ENCODE measurements at places on chromosomes 12 and 14.

DNA sequence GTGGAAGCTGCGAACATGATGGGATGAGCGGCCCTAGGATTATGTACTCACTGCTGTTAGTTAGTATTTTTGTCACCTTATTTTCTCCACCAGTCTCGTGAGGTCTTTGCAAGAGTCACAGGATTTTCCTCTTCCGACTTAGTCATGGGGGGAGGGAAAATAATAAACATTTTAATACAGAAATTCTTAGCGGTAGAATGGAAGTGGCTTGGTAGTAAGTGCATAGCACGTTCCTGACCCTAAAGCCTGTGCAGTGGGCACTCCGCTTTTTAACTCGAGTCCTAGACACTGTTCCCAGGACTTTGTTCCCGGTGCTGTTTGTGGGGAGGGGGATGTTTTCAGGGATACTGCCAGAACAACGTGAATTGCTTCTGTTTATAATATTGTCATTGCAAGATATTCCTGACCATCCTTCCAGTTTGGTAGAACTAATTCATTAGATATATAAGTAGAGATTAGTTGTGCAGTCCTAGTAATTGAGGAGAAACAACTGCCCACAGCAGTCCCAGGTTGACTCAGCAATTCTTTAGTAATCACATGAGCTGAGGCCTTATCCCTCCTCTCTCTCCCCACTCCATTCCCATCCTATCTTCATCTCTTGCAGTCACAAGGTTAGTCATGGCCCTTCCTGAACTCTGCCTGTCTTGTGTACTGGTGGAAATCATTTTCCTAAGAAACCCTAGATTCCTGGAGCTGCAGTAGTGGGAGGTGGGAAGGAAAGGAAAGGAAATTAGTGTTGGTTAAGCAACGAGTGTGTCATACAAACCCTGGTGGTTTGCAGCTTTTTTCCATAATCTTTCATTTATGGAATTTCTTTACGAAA, 799 bp downstream of the SLC38A6 start:
- DNase-seq: no peak

DNA sequence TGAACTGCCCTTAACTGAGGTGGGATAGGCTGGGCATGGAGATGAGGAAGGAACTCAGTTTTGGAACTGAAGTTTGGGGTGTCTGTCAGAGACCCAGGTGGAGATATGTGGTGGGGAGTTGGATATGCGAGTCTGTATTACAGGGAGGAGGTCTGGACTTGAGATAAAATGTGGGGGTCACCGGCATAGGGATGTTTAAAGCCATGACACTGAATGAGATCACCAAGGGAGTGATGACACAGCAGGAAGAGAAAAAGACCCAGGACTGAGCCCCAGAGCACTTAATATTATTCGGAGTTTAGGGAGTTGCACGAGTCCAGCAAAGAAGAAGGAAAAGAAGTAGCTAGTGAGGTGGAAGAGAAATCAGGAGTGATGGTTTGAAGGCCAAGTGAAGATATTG, 4.0 kb upstream of the OASL start:
- no peak for DNase-seq

DNA sequence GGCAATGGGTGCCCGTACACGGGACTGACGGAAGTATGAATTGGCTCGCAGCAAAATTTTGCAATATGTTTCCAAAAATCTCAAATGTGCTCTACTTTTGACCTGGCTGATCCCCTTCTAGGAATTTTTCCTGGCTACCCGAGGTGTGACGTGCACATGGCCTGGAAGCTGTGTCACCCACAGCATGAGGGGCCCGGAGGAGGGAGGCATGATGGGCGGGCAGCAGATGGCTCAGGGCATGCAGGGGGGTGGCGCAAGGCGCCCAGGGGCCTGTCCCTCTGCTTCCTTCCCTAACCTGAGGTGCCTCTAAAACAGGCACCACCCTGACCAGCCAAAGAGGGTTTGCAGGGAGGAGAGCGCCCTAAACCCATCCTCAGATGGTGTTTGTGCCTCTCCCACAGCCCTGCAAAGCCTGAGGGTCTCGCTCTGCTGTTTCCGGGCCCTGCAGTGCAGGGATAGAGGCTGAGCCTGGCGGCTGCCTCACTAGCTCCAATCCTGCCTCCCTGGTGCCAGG, 6.7 kb downstream of the GPR132 start:
- DNase-seq: peak; percentile 28

- DNase-seq: no peak
Observed at GRCh38 chr12:66403746-66404145, 101.5 kb downstream of the HELB start.

DNA sequence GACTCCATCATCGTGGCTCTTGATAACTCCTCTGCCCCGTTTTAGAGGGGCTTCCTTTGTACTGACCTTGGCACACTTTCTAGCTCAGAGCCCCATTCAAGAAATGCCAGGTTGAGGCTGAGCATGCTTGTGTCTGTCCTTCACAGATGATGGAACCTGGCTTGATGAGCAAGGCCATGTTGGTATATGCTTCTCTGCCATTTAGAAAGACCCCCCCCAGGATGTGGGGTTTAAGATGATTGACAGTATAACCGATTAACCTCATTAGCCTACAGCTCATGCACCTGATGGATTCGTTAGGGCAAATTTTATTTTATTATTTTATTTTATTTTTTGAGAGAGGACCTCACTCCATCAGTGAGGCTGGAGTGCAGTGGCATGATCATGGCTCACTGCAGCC, 21.0 kb downstream of the BATF start:
- no peak for DNase-seq

DNA sequence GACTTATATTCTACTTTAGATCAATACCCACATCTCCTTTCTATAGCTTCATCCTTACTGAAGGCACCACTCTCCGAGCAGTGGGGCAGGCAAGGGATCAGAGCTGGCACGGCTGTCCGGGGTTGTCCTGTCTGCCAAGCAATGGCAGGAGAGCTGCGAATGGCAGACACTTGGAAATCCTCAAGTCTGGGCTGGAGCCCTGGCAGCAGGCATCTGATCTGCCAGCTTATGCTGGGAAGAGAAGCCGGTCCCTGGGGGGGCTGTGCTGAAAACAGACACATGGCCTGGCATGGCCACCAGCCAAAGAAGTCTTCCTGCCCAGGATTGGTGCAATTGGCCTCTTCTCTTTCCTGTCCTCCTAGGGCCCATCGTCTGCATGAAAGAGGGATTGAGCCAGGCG, 280.2 kb upstream of the PWP1 start:
- no peak for DNase-seq

DNA sequence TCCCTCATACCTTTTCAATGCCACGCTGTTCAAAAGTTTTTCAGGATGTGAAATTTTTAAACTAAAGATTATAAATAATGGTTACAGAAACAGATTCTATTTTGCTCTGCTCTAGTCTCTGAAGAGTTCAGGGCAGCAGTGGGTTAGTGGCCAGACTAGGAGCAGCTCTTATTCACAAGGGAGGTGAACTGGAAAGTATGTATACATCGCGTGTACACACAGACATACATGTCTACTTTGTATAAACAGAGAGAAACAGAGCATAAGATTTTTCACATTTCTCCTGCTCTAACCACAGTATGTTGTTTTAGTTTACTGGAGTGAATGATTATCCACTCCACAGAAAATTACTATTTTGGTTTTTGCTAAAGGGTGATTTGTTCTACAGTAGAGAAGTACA, 74.4 kb upstream of the CRY1 start:
- DNase-seq: no peak

- no peak for DNase-seq
Observed at GRCh38 chr12:5456906-5457305, 25.0 kb downstream of the NTF3 start.

DNA sequence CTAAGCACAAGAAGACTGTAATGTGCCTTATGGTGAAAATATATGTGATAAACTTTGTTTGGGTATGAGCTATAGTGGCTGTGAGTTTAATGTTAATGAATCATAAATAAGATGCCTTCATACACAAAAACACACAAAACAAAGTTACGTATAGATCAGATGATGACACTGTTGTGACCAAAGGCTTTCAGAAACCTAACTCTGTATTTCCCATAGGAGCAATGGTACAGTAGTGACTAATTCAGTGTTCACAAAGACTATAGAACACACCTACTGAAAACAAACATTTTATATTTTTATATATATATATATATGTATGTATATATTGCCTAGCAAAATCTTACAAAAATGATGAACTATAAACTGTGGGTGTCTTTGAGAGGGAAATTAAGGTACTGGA, 393.8 kb upstream of the DCN start:
- DNase-seq: no peak

GRCh38 chr12:111529424-111530368, 69.4 kb downstream of the ATXN2 start:
- DNase-seq: no peak

GRCh38 chr14:80663541-80663940, 278.0 kb downstream of the CEP128 start:
- no peak for DNase-seq

DNA sequence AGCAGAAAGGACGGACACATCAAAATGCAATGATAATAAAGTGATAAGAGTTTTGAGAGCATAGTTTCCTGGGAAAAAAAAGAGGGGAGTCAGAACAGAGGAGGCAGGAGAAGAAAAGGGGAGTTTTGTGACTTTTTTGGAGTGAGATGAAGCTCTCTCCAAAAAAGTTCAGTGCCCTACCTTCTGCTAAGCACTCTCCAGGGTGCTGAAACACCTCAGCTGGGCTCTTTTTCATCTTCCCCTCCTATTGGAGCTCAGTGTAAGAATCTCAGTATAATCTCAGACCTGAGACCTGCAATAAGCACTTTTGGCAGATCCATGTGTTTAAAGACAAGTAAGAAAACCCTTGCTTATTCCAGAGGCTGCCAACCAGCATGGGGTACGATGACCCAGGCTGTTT, 58.9 kb upstream of the SRRM4 start:
- DNase-seq: no peak

GRCh38 chr12:7295529-7295928, 8.3 kb upstream of the ACSM4 start:
- DNase-seq: no peak

DNA sequence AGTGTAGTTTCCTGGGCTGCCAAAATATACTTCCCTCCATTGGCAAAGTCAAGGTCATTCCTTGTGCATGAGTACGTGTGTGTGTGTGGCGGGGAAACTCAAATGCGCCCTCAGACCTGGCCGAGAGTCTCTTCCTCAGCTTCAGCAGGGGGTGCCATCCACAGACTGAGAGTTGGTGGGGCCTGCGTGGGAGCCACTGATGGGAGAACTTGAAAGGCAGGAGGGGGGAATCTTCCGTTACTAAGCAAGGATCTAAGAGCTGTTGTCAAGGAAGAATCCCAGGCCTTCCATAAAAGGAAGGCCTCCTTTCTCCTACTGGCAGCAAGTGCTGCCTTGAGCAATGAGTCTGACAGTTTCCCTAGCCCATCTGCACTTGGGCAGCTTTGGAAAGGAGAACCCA, 274.9 kb downstream of the EMP1 start:
- DNase-seq: no peak

- no peak for DNase-seq
Observed at GRCh38 chr12:105449431-105449830, 118.9 kb downstream of the C12orf75 start.

- no peak for DNase-seq
Observed at GRCh38 chr12:43306066-43306465, 245.9 kb downstream of the ADAMTS20 start.

GRCh38 chr14:36224176-36224575, 47.7 kb upstream of the PTCSC3 start:
- no peak for DNase-seq

DNA sequence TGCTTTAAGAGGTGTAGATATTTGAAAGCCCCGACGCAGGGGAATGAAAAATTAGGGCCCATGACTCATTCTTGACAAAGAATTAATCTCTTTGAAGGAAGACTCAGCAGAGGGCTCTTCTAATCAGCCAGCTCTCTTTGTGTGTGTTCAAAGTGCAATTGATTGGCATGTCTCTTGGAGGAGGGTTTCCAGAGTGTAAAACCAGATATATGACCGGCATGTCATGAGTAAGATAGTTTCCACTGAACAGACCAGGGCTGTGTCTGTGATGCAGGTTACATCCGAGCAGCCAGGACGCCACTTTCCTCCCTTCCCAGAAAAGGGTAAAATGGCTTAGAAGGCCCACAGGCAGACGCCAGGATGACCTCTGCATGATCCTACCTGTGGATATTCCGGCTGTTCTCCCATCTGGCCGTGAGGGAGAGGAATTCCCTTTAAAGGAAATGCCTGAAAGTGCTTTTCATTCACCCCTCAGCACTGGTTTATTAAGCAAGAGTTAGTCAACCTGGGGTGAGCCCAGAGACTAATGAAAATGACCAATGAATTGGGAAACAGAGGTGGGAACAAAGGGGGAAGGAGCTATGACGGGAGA, 7.2 kb upstream of the KRT75 start:
- DNase-seq: no peak

Measured in NCI-H524 treated with DMSO at 0.1 percent for 48 hours (cell line).